ENCODE measurements at places on chromosomes 5 and 9. TPM values are rescaled to one million over a fixed set of nuclear protein-coding genes. Genes with fewer than 3 reads are reported as not detected.

SLC31A1 gene
- 8.2 TPM for total RNA-seq

DNA sequence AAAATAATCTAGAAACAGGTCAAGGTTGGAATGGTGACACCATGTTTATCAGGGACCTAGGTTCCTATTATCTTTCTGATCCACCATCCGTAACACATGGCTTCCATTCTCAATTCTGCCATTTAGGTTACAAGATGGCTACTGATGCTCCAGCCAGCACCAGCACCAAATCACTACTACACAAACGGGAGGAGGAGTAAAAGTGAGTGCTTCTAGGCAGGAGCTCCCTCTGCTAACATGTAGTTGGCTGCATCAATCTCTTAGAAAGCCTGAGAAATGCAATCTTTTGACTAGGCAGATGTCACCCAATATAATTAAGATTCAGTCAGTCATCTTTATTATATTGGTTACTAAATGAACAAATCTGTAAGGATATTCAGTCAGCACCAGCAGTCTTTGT lies 515.9 kb downstream of the RAB3C start:
- H3K36me3 ChIP-seq, result no peaks in the 10 kb centered on the region
- no peak overlapping the region for H3K4me3 ChIP-seq
- H3K27me3 ChIP-seq, result no peaks in the 10 kb centered on the region
- no peak overlapping the region for H3K27ac ChIP-seq
- H3K4me1 ChIP-seq, result peaks cover 31% of the 10 kb centered on the region

GRCh38 chr5:68290847-68291246 lies 75.3 kb downstream of the PIK3R1 start:
- no peak overlapping the region for H3K27ac ChIP-seq
- peaks cover 20% of the 10 kb centered on the region for H3K36me3 ChIP-seq
- peaks cover 51% of the 10 kb centered on the region for H3K4me1 ChIP-seq
- DNase-seq, result no peak
- H3K4me3 ChIP-seq, result no peak overlapping the region
- no peaks in the 10 kb centered on the region for H3K27me3 ChIP-seq

- no peaks in the 10 kb centered on the region for H3K36me3 ChIP-seq
- peaks cover 16% of the 10 kb centered on the region for H3K27me3 ChIP-seq
- DNase-seq, result no peak
- no peak overlapping the region for H3K27ac ChIP-seq
Measured at GRCh38 chr5:88824892-88825583, 57.9 kb downstream of the MEF2C start.

- H3K4me3 ChIP-seq, result no peak overlapping the region
- DNase-seq, result no peak
- H3K27ac ChIP-seq, result peak overlapping the region; percentile 36
- H3K27me3 ChIP-seq, result no peaks in the 10 kb centered on the region
Measured at GRCh38 chr5:68272289-68272688, 56.7 kb downstream of the PIK3R1 start.

Data from activated naive CD4-positive, alpha-beta T cell treated with anti-CD3 and anti-CD28 coated beads for 36 hours (primary cell).